Activated naive CD4-positive, alpha-beta T cell treated with anti-CD3 and anti-CD28 coated beads, Interleukin-2, amount 10 ng/mL, durations not matched to agents 7 days and 5 days (primary cell): ENCODE measurements at places on chromosomes 7 and 10.

DNA sequence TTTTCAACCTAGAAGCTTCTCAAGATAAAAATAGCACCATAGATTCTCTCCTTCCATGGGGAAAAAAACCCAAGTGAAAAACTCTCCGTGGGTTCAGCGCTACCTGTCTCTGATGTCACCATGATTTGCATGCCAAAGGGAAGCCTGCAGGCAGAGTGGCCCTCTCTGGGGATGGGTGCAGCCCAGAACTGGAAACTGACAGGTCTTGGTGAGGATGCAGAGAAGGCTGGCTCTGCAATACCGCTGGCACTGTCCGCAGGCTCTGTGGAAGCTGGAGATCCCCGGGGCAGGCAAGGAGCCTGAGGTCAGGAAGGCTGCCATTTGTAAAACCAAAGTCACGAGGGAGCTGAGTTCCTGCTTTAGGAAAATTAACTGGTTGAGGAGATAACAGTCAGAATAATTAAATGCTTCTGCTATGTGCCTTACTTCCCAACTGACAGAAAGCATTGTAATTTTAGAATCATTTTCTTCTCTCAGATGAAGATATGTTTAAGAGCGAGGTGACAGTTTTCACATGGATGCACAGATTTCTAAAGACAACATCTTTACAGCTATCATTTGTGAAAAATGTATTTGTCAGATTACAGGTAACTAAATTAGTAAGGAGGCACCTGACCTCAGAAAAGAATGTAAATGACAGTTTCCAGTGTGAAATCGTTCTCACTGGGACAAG is 731.5 kb upstream of the FZD8 start:
- DNase-seq, result no peak

GRCh38 chr7:90599892-90600555 is 3.9 kb downstream of the CDK14 start:
- DNase-seq, result no peak

GRCh38 chr10:102220612-102221011 is 5.5 kb upstream of the ELOVL3 start:
- DNase-seq, result no peak

- DNase-seq, result no peak
Observed at GRCh38 chr7:17315974-17316373, 17.5 kb downstream of the AHR start.

- no peak for DNase-seq
Observed at GRCh38 chr10:125072794-125073193, 87.6 kb downstream of the CTBP2 start.

DNA sequence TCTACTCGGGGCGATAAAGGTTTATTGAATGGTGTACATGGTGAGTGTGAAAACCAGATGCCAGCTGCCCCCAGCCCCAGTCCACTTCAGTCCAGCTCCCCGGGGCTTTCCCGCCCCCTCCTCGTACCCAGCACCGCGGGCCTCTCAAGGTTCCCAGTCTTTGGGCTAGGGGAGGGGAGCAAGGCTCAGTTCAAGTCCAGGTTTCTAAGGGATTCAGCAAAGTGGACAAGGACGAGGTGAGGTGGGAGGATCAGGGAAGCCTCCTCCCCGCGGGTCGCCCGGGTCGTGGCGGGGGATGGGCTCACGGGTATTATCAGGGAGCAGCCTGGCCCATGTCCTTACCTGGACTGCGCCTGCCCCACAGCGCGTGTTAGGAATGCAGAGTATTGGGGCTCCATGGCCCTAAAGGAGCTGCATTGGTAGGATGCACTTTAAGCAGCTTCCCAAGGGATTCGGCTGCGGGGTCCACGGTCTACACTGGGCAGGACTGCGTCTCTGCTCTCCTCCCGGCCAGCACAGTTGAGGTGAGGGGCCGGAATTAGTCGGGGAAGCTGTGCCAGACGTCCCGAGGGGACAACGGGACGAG is 541 bp upstream of the PFKFB3 start:
- DNase-seq, result peak; percentile 36

- DNase-seq, result no peak
Observed at GRCh38 chr10:13681528-13681927, 94.8 kb downstream of the PRPF18 start.

DNA sequence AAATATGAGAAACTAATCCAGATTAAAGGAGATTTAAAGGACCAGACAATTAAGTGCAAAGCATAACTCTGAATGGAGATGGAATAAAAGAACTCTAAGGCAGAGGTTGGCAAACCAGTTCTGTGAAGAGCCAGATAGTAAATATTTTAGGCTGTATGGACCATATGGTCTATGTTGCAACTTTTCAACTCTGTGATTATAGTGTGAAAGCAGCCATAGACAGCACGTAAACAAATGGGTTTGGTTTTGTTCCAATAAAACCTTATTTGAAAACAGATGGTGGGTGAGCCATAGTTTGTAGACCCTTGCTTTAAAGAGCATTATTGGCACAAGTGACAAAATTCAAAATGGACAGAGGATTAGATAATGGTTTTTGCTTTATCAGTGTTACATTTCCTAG is 884.1 kb downstream of the CCSER2 start:
- no peak for DNase-seq

DNA sequence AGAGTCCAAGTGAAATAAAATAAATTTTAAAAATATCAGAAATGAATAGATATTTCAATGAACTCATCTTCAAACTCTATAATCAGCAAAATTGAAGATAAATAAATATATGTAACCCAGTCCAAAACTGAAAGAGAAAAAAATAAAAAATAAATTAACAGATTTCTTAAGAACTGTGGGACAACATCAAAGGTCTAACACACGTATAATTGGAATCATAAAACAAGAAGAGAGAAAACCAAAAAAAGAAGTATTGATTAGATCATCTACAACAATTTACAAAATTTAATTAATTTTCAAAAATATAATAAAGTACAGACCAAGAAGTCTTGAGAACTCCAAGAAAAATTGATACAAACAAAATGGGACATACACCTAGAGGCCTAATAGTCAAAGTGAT is 625.8 kb upstream of the SORCS1 start:
- no peak for DNase-seq

GRCh38 chr7:107185716-107186115 is 16.9 kb downstream of the HBP1 start:
- DNase-seq, result no peak

GRCh38 chr7:23346316-23346715 is 47.2 kb downstream of the MALSU1 start:
- DNase-seq, result no peak

- DNase-seq, result no peak
Observed at GRCh38 chr10:48496831-48497779, 107.8 kb downstream of the ARHGAP22 start.

DNA sequence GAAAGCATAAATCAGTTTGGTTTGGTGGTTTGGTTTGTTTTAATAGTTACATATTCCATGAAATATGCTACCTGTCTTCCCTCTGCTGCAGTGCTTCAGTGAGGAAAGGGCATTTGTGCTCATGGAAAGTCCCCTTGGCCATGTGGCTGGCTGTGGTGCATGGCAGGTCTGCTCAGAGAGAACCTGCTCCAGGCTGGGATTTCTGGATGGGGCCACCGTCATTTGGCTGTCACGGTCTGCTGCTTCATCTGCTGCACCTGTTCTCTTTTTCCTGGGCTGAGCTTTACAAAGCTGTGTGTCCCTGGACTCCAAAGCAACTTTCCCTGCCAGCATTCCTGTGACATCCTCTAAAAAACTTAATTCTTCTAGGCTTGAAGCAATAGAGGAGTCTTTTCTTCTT is 8.9 kb downstream of the CDK14 start:
- DNase-seq, result no peak

DNA sequence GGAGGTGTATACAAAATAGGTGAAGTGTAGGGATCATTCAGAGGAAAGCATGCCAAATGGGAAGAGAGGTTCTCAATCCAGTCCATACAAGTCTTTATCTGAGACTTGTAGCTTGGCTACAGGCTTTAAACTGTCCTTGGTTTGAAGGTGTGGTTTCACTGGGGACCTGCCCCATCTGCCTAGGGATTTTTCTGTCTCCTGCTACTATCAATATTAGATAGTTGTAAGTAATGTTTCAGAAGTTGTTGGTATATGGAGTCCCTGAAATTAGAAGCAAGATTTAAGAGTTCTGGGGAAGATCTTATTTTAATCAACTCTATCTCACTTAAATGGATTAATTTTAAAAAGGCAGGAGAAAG is 100.9 kb downstream of the ANKRD7 start:
- no peak for DNase-seq

- peak; percentile 10 for DNase-seq
Observed at GRCh38 chr7:157559596-157560257, 222.9 kb downstream of the DNAJB6 start.

DNA sequence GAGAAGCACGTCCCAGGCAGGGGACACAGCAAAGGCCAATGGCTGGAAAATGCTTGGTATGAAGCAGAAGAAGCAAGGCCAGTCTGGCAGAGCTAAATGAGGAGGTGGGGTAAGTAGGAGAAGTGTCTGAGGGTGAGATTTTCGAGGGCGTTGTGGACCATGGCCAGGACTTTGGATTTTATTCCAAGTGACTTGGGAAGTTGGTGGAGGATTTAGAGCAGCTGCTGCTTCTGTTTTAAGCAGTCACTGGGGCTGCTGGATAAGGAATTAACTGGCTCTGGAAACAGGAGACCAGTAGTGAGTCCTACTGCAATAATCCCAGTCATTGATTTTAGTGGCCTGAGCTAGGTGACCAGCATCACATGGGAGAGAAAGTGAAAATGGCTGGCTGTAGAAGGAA is 67.6 kb upstream of the GSDME start:
- no peak for DNase-seq

GRCh38 chr7:17663061-17663675 is 277.1 kb downstream of the SNX13 start:
- DNase-seq, result no peak

DNA sequence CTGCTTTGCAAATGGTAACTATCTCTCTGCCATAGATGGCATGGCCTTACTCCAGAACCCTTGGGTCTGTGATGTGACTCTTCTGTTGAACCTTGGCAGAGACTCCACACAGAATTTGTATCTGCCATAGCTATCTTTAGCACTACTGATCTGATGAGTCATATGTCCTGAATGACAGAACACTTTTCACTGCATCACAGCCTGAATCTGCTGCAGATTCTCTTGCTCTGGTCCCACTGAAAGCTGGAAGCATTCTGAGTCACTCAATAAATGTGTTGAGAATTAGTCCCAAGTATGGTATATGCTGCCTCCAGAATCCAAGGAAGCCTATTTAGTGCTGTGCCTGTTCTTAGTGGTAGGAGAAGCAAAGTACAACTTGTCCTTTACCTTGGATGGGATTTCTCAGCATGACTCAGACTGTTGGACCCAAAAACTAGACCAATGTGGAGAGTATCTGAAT is 39.5 kb upstream of the ANKRD1 start:
- no peak for DNase-seq

DNA sequence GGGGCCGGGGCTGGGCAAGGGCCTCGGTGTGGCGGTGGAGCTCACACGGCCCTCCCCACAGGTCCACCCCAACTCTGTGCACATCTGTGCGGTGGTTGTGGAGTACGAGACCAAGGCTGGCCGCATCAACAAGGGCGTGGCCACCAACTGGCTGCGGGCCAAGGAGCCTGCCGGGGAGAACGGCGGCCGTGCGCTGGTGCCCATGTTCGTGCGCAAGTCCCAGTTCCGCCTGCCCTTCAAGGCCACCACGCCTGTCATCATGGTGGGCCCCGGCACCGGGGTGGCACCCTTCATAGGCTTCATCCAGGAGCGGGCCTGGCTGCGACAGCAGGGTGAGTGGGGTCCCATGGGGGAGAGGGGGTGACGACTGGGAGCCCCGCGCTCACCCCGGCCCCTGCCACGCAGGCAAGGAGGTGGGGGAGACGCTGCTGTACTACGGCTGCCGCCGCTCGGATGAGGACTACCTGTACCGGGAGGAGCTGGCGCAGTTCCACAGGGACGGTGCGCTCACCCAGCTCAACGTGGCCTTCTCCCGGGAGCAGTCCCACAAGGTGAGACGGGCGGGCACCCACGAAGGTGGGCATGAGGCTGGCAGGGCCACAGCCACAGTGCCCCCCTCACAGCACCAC is 8.8 kb downstream of the TMEM120A start:
- no peak for DNase-seq

DNA sequence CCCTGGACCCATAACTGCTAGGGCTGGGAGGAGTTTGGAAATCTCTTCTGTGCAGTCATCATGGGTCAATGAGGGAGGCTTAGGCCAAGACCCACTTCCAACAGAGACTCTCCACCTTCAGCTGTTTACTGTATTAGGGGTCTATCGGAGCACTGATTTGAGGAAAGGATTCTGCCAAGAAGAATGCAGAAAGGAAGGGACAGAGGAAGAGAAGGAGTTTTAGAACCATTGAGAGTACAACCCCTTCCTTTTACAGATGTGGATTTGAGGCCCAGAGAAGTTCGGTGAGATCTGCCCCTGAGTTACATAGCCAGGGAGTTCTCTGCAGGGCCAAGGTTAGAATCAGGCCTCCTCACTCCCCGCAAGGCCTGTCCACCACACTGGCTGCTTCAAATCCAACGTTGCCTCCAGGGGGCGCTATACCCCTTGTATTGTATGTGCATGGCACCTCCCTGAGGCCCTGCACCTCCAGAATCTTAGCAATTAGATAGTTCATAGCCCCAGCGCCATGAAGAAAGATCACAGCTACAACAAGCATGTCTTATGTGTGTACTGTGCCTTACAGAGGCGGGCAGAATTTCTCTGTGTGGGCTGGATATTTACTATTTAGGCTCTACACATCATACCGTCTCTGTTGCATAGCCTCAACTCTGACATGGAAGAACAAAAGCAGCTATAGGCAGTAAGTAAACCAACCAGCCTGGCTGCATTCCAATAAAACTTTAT is 246.8 kb downstream of the SKIDA1 start:
- peak; percentile 83 for DNase-seq

- no peak for DNase-seq
Observed at GRCh38 chr10:50604809-50605208, 18.9 kb downstream of the SGMS1 start.

DNA sequence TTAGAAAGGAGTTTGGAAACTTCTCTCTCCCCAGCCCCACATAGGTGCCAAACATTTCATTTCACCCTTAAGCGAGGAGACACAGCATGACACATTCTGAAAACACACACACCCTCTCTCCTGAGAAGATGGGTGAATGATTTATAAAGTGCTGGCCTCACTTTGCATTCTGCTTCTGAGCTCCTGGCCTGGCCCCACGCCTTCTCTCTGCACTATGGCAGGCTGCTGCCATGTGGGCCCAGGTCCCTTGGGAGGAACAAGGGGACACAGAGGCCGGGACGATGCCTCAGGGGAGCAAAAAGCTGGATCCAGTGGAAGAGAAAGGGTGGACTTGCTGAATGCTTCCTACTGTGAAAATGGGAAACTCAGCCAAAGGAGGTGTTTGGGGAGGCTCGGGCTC is 56.0 kb downstream of the CPXM2 start:
- DNase-seq, result no peak

DNA sequence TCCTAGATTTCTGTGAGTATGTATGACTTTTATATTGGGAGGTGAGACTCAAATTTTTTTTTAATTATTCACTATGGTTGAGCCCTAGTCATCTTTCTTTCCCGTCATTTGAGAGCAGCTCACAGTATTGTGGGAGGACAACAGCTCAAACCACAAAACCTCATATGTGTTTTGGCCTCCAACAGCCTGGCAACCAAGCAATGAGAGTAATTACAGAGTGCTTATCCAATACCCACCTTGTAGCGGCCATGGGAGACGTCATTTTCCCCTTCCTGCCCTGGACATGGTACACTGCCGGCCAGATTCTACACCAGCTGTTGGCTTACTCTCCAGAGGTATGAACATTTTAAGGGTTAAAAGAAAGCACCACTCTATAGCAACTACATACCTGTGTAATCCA is 49.1 kb downstream of the DOCK4 start:
- DNase-seq, result no peak
